Central memory CD4-positive, alpha-beta T cell (primary cell): ENCODE measurements at places on chromosomes 7 and 10.

DNA sequence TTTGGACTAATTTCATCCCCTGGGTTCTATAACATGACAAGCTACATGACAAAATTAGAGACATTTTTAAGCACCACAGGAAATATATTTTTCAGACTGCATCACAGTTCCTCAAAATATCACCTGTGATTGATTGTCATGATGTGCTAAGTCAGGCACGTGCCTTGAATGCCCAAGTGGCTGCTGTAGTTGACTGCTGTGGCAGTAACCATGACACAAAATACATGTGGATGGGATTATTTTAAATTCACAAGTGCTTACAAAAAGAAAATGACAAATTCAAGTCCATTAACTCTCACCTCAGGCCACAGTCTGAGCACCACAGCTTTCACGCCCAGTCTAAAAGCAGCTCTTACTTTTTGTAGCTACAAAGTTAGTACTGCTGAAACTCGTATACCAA, 45.5 kb downstream of the TNPO3 start:
- DNase-seq = no peak

- DNase-seq = no peak
These were observed 8.0 kb downstream of the STAG3 start for GRCh38 chr7:100185726-100186125.

DNA sequence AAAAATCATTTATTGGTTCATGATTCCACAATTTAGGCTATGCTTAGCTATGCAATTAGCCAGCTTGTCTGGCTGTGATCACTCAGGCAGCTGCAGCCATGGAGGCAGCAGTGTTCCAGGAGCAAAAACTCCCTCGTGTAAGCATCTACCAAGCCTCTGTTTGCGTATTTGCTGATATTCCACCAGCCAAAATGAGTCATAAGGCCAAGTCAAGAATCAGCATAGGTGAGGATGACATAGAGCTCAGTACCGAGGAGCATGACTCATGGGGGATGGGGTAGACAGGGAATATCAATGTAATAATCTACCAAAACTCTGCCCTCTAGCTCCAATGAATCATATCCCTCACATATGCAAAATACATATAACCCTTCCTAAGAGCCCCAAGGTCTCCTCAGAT, 63.3 kb downstream of the IMMP2L start:
- no peak for DNase-seq

DNA sequence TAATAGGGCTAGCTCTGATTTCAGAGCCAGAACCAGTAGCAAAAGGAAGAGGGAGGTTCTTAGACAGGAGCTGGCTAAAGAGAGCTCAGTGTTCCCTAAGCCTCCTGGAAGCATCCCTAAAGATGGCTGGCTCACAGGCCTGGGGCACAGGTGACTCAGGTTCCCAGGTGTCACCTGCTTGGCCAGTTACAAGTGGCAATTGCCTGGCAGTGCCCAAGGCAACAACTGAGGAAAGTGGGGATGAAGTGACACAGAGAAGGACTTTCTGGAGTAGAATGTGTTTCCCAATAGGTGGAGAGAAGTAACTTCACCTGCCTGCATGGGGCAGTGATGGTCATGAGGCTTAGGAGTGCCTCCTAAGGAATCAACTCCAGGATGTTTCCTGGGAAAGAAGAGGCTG, 66.5 kb upstream of the EEPD1 start:
- DNase-seq = no peak

DNA sequence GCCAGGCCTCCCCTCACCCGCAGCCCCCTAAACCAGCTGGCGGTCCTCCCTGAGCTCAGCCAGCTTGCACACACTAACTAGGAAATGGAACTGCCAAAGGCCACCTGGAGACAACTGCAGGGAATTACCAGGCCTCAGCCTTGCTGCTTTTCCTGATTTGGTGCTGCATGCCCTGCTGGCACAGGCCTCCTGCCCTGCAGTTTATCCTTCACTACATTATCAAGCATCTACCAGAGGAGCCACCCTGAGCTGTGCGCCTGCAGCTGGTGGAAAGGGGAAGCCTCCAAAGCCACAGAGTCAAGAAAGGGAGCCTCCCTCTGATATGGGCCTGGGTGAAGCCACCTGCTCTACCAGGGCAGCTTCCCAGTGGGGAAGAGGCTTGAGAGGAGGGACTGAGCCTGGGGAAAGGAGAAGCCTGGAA, 139.8 kb downstream of the GRID1 start:
- no peak for DNase-seq

DNA sequence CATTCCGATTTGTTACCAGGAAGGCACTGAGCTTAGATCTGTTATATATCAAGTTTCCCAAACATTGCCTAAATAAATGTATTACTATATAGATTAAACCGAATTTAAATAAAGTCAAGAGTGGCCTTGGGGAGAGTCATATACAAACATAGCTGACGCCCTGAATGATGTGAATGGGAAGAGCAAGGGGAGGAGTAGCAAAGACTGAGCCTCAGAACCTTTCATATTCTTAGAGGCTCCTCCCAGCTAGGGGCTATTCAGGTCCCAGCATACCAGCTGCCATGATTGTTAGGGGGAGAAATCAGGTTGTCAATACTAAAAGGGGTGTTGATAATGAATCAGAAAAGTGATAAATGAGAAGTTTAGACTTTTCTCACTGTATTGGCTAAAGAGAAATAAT, 64.7 kb upstream of the ITGB1 start:
- no peak for DNase-seq

GRCh38 chr7:36514289-36515243, 124.9 kb downstream of the ANLN start:
- no peak for DNase-seq

- DNase-seq = no peak
These were observed 760 bp upstream of the KCTD7 start for GRCh38 chr7:66627881-66628360.

- no peak for DNase-seq
These were observed 3.8 kb downstream of the VPS41 start for GRCh38 chr7:38905056-38905759.

DNA sequence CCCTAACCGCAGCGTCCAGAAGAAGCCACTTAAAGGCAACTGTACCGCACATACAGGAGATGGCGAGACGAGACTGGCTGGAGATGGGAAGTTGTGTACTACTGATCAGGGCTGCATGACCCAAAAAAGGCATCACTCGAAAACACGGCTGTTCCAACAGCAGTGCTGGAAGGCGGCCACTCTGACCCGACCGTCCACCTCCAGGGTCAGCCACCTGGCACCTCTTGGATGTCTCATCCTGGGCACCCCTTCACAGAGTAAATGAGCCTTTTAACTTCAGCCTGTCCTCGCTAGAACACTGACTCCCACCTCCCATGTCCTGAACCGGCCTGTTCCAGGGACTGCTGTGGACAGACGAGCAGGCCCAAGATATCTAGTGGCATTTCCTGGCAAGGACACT, 180.7 kb downstream of the DIP2C start:
- DNase-seq = no peak

DNA sequence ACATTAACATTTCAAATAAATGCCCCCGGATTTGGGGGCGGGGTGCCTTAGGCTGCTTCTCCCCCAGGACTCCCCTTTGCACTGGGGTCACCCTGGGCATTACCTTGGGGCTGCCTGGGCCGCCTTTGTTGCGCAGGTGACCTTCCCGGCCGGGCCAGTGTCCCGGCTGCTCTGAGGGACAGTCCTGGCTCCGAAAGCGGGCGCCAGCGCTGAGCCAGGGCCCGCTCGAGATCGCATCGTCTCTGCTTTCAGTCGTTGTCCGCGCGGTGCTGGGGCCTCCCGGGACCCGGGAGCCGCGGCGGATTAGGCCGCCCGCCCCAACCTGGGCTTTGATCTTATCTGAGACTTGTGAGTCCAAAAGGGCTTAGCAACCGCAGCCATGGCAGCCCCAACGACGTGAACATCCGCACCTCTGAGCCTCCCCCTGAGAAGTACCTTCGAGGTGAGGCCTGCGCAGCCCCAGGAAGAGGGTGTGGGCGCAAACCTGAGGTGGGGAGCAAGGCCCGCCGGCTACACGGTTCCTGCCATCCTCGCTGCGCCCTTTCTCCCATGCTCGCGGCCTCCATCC, 14.8 kb upstream of the WAPL start:
- DNase-seq = peak; percentile 69

DNA sequence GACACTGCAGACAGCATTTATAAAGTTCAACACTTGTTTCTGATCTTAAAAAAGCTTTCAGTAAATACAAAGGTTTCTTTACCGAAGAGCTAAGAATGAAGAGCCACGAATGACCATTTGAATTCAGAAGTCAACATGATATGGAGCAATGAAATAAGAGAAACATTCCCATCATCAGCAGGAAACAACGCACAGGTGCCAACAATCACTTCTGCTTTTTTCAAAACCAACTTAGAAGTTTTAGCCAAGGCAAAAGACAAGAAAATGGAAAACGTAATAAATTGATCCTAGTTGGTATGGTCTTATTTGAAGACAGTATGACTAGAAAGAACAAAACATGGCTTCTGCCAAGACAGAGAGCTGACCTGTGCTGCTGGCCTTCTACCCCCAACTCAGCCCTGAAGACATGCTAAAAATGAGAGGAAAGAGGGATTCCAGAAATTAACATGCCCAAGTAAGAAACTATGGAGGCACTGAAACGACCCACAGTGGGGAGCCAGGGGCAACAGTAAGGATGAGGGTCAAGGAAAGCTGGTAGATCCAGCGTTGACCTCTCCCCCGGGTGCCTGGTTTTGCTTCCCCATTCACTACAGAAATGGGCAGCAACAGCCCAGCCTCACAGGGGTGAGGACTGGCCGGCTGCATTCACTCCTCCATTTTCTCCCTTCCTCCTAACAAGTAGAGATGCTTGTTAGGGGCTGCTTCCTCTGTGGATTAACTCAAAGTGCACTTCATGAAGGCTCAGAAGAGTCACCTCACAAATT, 30.1 kb downstream of the VPS41 start:
- no peak for DNase-seq

DNA sequence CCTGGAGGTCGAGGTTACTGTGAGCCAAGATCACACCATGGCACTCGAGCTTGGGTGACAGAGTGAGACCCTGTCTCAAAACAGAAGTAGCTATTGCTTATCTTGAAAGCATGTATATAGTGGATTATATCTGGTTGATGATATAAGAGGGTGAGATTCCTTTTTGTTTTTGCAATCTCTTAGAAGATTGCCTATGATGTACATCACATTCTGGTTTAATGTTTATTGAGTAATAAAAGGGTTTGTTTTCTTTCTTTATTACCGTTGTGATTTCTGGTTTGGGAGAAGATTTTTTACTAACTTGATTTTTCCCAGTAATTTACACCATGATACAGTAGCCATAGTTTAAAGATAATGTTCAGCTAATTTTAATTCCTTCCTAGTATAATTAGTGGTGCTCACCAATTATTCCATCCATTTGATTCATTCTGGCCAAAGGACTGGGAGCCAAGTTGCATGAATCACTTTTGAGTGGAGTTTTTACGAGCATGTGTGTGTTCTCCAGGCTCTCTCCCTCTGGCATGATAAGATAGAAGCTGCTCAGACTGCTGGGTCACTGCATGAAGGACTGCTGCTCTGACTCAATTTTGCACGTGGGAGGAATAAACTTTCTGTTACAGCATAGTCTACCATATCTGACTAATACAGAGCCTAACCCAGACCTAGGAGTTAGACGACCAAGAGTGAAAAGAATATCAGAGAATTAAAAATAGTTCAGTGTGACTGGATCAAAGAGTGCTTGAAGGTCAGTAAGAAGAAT, 13.5 kb upstream of the TSPAN13 start:
- no peak for DNase-seq

DNA sequence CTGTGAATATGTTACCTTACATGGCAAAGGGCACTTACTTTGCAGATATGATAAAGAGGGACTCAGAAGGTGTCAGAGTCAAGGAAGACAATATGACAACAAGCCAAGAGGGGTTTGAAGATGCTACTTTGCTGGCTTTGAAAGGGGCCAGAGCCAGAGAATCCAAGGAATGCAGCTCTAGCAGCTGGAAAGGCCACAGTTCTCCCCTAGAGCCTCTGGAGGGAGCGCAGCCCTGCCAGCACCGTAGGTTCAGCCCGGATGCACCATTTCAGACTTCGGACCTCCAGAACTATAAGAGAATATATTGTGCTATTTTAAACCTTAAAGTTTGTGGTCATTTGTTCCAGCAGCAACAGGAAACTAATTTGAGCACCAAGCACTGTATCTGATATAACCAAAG, 32.9 kb upstream of the WDR11 start:
- DNase-seq = no peak

DNA sequence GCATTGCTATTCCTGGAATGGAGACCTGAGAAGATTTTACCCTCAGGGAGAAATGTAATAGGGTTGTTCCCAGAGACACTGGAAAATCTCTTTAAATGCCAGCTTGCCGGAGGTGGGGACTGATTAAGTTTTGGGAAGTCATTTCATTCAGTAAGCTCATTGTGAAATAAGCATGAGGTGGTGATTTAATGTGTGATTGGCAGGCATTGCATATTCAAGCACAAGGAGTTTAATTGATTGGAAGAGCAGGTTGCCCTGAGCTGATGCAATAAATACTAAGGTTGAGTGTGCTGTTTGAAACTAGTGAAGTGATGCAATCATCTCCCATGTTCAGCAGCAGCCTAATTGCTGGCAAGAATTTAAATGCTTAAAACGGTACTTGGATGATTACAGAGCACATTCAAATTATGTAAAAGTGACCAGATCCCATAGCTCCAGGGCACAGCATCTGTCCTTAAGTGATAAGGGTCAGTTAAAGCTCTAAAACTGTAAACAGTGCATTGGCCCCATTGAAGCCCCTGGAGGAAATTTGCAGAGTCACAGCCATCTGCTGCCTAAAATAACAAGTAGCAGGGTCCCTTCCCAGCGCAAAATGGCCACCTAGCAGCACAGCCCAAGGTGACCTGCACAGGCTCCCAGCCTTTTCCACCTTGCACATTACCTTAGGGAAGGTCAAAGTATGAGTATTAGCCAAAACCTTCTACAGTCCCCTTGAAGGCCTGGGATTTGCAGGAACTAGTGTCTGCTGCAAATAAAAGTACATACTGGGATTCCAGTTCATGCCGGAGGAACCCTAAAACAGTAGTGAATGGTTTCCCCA, 92.1 kb downstream of the CCDC71L start:
- DNase-seq = no peak

- no peak for DNase-seq
These were observed 38.0 kb upstream of the TARP start for GRCh38 chr7:38311329-38311937.

GRCh38 chr10:133247681-133248333, 10.2 kb downstream of the VENTX start:
- DNase-seq = no peak

- peak; percentile 60 for DNase-seq
These were observed 43.4 kb downstream of the LDB3 start for GRCh38 chr10:86711513-86712316.

DNA sequence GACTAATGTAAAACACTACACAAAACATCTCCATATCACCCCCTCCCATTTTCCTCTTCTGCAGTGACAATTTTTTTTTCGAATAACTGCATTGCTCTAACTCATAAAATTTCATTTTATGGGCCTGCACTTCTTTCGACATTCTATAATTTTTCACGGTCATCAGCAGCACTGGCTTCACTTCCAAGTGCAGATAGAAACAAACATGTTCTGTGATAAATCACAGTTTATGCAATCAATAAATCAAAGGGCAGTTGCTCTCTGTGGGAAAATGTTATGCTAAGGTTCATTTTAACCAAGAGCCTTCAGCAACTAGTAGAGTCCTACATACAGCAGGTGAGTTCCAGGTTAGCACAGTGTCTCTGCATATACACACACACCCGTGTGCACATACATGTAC, 100.1 kb downstream of the GPAM start:
- no peak for DNase-seq

- no peak for DNase-seq
These were observed 47.0 kb downstream of the PFKFB3 start for GRCh38 chr10:6249698-6250097.
